ENCODE measurements at places on chromosomes 2 and 18. TPM values are rescaled to one million over a fixed set of nuclear protein-coding genes. Genes with fewer than 3 reads are reported as not detected.

DNA sequence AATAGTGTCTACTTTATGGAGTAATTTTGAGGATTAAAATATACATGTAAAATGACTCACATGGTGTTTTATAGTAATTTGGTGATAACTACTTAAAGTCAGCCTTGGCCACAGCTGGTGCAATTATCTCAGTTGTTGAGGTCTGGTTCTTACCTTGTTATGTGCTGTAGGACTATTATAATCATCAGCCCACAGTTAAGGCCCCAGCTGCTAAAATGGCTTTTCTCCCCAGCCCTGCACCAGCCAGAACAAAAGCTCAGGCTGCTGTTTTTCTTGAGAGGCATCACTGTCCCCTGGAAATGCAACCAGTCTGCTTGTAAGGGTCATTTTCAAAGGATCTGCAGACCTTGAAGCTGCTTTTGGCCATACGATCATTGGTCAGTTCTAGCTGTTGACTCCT is 283.3 kb upstream of the THUMPD2 start:
- H3K36me3 ChIP-seq: no peaks in the 10 kb centered on the region
- no peak overlapping the region for H3K27ac ChIP-seq
- DNase-seq: no peak
- no peak overlapping the region for H3K4me3 ChIP-seq

DNA sequence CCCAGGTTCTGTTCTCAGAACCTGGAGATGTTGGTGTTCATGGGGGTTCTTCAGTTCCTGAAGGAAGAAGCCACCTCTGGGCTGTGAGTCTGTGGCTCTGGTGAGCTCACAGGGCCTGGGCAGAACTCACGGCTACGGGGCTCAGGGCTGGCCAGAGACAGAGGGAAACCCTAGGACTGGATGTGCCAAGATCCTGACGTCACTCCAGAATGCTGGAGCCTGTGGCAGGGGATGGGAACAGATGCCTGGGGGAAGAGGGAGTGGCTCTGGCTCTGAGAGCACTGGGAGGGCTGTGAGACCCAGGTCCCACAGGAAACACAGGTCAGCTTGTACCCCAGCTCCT is at the start of gene OTOF:
Gene OTOF, minus strand, starts transcription at position 214 of the 343 bp plus-strand sequence.
- no peaks in the 10 kb centered on the region for H3K36me3 ChIP-seq
- no peak within 1 kb of the TSS for H3K27ac ChIP-seq
- no peak for DNase-seq
- no peaks in the 10 kb centered on the region for H3K4me1 ChIP-seq
- no peak within 1 kb of the TSS for H3K4me3 ChIP-seq

Gene SCN1A
- polyA plus RNA-seq: not detected

DNA sequence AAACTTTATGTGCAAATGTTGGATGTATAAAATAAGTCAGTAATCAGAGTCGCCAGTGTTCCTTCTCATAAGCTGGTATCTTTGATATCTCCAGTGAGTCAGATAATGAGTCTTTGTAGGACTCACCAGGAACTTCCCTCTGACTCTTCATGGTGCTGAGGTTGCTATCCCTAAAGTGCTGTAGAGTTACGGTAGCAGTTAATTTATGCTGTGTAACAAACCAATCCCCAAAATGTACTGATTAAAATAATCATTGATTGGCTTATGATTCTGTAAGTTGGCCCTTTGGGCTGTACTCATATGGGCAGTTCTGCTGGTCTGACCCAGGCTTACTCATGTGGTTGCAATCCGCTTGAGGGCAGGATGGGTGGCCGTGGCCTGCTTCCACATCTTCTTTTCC is 43.8 kb downstream of the MAIP1 start:
- DNase-seq: no peak
- no peaks in the 10 kb centered on the region for H3K4me1 ChIP-seq
- H3K27ac ChIP-seq: no peak overlapping the region
- no peak overlapping the region for H3K4me3 ChIP-seq
- H3K36me3 ChIP-seq: no peaks in the 10 kb centered on the region

GRCh38 chr18:47150824-47151366 is 595 bp upstream of the HDHD2 start:
- peak overlapping the region; percentile 98 for H3K27ac ChIP-seq
- no peaks in the 10 kb centered on the region for H3K4me1 ChIP-seq
- H3K27me3 ChIP-seq: no peaks in the 10 kb centered on the region
- H3K4me3 ChIP-seq: peak overlapping the region; percentile 62
- no peaks in the 10 kb centered on the region for H3K36me3 ChIP-seq
- no peak for DNase-seq

DNA sequence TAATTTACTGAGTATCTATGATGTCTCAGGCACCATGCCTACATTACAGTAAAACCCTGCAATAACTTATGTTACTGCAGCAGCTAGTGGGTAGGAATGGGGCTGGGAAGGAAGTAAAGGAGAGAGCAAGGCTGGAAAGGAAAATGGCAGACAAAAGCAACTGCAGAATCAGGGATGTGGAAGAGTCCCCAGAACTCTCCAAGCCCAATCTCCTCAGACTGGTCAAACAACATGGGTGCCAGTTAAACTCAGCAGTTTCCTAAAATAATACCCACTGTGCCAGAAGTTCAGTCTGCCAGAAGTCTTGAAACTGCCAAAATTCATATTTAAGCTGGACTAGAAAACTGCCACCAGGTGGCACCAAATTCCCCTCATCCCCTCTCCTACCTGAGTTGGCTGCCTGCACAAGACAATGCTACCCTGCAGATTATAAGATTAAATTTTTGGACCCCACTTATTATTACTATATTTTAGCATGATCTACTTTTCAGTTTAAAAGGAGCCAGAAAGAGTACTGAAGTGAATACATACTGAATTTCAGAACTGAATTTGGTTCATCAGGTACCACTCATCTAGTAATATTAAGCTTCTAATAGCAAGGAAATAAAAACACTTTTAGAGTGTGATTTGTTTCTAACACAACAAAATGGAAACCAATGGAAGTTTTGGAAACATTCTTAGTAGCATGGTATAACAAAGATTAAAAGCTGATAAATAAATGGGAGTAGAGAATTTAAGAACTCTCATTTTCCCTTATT is 86.8 kb upstream of the DNER start:
- DNase-seq: peak; percentile 70
- H3K4me1 ChIP-seq: peaks cover 2% of the 10 kb centered on the region
- H3K36me3 ChIP-seq: peaks cover 2% of the 10 kb centered on the region
- H3K4me3 ChIP-seq: no peak overlapping the region
- no peak overlapping the region for H3K27ac ChIP-seq

GRCh38 chr2:65549257-65549627 is 116.8 kb upstream of the SPRED2 start:
- H3K4me1 ChIP-seq: no peaks in the 10 kb centered on the region
- no peak overlapping the region for H3K27ac ChIP-seq
- DNase-seq: no peak
- no peak overlapping the region for H3K4me3 ChIP-seq

GRCh38 chr18:63073481-63073880 is 246.1 kb downstream of the BCL2 start:
- H3K27ac ChIP-seq: no peak overlapping the region
- H3K36me3 ChIP-seq: no peaks in the 10 kb centered on the region
- no peaks in the 10 kb centered on the region for H3K4me1 ChIP-seq
- H3K27me3 ChIP-seq: no peaks in the 10 kb centered on the region
- no peak overlapping the region for H3K4me3 ChIP-seq

Gene SPC25
- polyA plus RNA-seq: 0.23 TPM

- no peak for DNase-seq
- no peak overlapping the region for H3K27ac ChIP-seq
These were observed 673.1 kb upstream of the FSHR start for GRCh38 chr2:49827366-49827765.

Gene ANKRD53
- 5.0 TPM for polyA plus RNA-seq

Gene ABCB11
- not detected for polyA plus RNA-seq

- peaks cover 2% of the 10 kb centered on the region for H3K36me3 ChIP-seq
- no peak for DNase-seq
- H3K27ac ChIP-seq: no peak overlapping the region
- H3K4me3 ChIP-seq: no peak overlapping the region
- H3K4me1 ChIP-seq: no peaks in the 10 kb centered on the region
These were observed 20.3 kb downstream of the ACTR3 start for GRCh38 chr2:113910110-113910717.

Gene MC2R
- polyA plus RNA-seq: not detected

- H3K4me1 ChIP-seq: peaks cover 22% of the 10 kb centered on the region
- no peaks in the 10 kb centered on the region for H3K27me3 ChIP-seq
- H3K36me3 ChIP-seq: no peaks in the 10 kb centered on the region
- H3K27ac ChIP-seq: peak overlapping the region; percentile 92
- H3K4me3 ChIP-seq: no peak overlapping the region
- no peak for DNase-seq
These were observed 92.3 kb downstream of the TTC27 start for GRCh38 chr2:32719933-32720716.

DNA sequence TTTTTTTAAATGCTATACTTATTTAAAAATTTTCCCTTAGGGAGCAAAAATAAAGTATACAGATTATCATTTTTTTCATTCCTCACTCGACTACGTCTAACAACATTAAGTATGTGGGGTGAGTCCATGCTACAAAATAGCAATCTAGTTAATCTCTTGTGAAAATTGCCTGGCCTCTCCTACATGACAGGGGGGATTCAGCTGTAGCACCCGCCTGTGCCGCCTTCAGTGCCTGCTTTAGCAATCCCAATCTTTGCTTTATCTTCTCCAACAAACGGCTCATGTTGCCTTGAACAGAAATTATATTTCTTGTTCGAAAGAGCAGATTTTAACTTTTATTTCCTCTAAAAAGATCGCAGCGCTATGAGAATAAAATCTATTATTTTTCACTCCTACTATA is 2.4 kb upstream of the SOX11 start:
- H3K36me3 ChIP-seq: no peaks in the 10 kb centered on the region
- DNase-seq: no peak
- H3K4me3 ChIP-seq: no peak overlapping the region
- H3K27me3 ChIP-seq: peaks cover 3% of the 10 kb centered on the region
- no peaks in the 10 kb centered on the region for H3K4me1 ChIP-seq

DNA sequence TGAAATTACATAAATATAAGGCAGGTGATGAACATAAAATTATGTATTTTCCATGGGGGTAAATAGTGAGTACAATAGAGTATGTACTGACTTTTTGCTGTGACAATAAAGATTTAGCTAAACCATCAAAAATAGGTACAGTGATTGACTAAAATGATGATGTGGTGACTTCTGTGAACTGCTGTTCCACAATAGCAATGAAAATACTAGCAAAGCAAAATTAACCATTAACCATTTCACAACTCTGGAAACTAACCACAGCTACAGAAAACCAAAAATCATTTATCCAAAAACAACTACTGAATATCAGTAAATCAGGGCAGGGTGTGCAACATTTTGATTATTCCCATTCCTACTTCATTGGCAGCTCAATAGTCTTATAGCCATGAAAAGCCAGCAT is 161.4 kb upstream of the GYPC start:
- no peaks in the 10 kb centered on the region for H3K4me1 ChIP-seq
- no peak overlapping the region for H3K4me3 ChIP-seq
- H3K27ac ChIP-seq: no peak overlapping the region

Gene CMPK2
- 2.4 TPM for polyA plus RNA-seq

- H3K27me3 ChIP-seq: no peaks in the 10 kb centered on the region
- no peaks in the 10 kb centered on the region for H3K36me3 ChIP-seq
- H3K4me1 ChIP-seq: no peaks in the 10 kb centered on the region
- H3K4me3 ChIP-seq: no peak overlapping the region
- no peak overlapping the region for H3K27ac ChIP-seq
These were observed 303.1 kb downstream of the SS18 start for GRCh38 chr18:25787276-25787675.

DNA sequence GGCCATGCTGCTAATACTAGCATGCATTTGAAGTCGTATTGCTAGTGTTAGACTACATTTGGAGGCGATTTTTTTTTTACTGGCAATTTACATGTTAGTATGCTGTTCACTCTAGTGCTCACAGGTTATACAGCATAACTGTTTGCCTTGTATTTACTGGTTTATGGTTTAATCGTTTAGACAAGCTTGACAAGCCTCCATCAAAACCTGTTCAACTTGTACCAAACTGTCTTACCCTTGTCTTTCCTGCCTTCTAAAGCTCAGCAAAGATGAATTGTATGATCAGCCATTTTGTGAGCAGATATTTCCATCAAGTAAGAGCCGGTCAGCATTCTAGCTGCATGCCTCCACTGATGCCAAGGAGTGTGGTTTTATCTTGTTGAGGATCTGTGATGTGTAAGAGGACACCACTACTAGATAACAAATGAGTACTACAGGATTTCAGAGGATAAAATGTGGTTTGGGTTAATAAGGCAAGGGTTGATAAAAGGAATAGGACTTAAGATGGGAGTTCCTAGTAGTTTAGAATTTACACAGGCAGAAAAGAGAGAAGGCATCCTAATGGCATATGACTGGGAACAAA is 68.4 kb upstream of the ITM2C start:
- no peak overlapping the region for H3K4me3 ChIP-seq
- H3K27me3 ChIP-seq: no peaks in the 10 kb centered on the region
- H3K4me1 ChIP-seq: no peaks in the 10 kb centered on the region
- H3K27ac ChIP-seq: peak overlapping the region; percentile 39

DNA sequence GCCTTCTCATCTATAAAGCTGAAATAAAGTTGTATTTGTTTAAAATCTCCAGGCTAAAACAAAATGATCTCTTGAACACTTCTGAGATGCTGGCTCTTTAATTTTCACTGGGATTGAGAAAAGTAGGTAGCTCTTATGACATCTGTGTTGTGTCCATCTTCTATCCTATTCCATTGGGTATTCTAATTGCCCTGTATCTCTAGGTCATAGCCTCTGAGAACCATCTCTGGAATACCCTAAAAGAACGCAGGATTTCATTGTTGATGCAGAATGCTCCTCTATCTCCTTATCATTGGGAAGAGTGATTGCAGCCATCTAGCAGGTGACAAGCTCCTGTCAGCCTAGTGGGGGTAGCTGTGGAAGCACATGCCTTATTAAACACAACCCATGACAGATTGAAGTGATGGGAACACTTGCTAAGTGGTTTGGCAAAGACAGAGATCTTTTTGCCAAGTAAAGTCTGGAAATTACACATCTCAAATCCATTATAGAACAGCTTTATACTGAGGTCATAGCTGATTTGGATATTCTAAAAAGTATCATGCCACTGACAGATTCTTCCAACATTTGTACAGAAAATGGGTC is 178.2 kb downstream of the TDRD15 start:
- no peak overlapping the region for H3K27ac ChIP-seq
- H3K27me3 ChIP-seq: no peaks in the 10 kb centered on the region

GRCh38 chr2:1582891-1583341 is 161.4 kb downstream of the PXDN start:
- no peak overlapping the region for H3K27ac ChIP-seq
- H3K27me3 ChIP-seq: no peaks in the 10 kb centered on the region
- H3K36me3 ChIP-seq: no peaks in the 10 kb centered on the region

Gene ARHGEF33
- polyA plus RNA-seq: 1.7 TPM

Measured in aorta (tissue), 5 donors.